AG10803 (cell line): ENCODE measurements at places on chromosomes 16 and 17.

DNA sequence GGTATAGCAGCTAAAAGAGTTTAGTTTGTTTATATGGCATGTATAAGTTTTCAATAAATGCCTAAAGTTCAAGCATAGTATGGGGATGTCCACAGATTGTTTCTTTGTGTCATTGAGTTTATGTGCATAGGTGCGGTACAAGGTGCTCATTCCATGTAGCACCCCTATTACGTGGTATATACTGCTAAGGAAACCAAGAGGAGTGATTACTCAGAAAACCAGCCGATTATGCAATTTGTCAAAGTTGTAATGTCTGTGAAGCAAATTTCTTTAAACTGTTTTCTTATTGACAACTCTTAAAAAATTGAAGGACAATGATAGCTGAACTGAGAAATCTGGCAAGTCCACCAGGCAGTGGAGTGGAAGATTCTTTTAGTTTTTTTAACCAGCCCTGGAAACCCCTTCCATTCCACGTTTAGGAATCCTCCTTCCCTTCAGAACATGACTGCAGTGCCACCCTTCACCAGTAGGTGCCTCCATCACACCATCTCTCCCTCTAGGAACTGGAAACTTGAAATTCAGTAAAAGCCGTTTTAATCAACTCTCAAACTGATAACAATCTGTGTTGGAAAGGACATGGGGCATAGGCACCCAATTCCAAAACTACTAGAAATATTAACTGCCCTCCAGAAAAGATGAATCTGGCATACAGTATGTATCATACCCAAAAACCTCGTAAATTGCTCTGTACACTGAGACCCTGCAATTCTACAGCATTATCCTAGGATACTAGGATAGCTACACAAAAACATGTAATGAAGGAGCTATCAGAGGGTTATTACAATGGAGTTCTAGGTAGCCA lies 43.5 kb downstream of the REXO5 start:
- DNase-seq: peak; percentile 62

GRCh38 chr17:43905985-43906852 lies 1.1 kb downstream of the MPP2 start:
- DNase-seq: peak; percentile 52

DNA sequence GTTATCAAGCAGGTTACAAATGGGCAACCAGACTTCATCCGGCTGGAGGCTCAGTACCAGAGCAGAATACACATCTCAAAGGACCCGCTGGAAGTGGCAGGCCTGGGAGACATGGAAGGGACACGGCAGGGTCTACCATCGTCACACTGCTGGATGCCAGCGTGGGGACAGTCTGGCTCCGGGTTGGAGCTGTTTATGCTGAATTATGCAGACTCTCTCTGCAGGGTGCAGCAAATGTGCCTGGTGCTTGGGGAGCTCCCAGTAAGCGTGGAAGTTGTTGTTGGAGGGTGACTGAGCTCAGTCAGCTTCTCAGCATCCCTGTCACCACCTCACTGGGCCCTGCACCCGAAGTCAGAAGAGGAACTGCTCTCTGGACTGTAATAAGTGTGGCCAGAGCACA lies 12.2 kb downstream of the WSCD1 start:
- DNase-seq: no peak

DNA sequence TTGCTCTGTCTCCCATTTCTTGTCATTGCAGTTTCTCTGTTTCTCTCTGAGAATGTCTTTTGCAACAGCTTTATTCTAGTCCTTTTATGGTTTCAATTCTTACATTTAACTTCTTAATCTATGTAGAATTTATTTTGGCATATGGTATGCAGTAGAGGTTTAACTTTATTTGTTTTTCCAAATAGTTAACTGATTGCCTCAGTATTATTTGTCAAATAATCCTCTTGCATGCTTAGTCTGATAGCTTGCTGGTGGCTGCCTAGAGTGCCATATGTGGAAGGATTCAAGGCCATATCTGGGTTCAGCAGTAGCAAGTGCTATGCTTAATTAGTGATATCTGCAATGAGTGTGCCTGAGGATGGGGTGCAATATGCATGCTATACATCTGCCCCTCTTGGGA lies 6.9 kb downstream of the SNTB2 start:
- peak; percentile 36 for DNase-seq

GRCh38 chr17:29568331-29569244 lies at the start of gene TP53I13:
TP53I13 (plus strand) TSS chr17:29568701; CDS start chr17:29568759, 58 bp downstream.
- DNase-seq: peak; percentile 72

GRCh38 chr17:69176457-69176795 lies 34.7 kb upstream of the ABCA6 start:
- no peak for DNase-seq

DNA sequence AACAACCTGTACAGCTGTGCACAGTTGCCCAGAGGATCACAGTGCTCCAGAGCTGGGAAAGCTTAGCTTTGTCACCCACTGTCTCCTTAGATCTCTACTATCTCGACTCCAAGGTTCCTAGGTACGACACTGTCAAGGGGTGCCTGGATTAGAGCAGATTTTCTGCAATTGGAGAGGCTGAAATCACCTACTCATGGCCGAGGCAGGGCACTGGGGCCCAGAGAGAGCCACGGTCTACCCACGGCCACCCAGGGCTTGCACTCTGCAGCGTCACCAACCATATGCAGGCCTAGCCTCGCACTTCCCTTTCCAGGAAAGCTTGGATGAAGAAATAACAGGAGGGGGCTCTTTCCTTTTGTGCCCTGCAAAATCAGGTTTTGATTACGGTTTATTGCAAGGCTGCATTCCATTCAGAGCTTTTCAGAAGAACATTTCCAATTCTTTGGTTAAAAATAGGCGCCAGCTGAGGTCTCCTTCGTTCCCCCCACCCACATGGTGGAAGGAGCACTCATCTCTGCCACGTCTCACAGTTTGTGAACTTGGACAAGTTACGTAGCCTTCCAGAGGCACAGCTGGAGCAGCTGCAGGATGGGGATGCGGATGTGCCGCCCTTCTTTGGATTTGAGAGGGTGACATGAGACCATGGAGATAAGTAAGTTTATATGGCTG lies 80.0 kb downstream of the IRX5 start:
- DNase-seq: peak; percentile 23

- DNase-seq: no peak
Measured at GRCh38 chr17:12398441-12399051, 267.1 kb upstream of the MYOCD start.
